ENCODE measurements at places on chromosomes 3 and 15.

GRCh38 chr3:156460206-156460611 is 94.7 kb downstream of the SSR3 start:
- DNase-seq: no peak

DNA sequence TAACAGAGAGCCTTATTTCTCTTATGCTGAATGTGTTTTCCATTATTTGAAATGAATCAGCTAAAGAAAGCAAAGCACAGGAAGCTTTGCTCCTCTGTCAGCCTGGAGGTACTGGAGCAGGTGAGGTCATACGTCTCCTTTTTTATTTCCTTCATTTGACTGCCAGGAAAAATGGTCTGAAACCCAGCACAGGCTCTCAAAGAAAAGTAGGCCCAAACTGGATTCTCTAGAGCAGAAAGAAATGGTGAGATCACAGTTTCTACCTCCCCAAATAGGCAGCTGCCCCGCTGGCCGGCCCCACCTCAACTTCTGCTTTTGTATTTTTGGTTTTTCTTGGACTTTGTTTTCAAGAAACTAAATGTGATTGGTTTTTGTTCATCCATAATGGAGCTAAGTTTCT is 95.1 kb downstream of the RPL39L start:
- DNase-seq: no peak

DNA sequence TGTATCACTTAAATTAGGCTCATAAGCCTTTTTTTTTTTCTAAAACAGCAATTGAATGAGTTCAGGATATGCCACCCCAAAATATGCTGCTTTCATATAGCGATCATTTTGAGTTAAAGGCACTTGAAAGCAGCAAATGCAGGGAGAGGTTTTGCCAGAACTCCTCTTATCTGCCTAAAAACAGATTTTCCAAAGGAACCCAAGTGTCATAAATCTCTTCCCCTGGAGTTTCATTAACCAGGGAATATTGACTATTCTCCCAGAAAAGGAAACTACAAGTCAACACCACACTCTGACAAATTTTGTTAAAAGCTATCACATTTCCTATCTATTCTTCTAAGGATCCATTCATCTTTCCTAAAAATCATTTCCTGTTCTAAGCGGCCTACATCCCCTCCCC is 11.3 kb downstream of the DNAAF4 start:
- no peak for DNase-seq

- no peak for DNase-seq
These were observed 33.1 kb downstream of the RASGRP1 start for GRCh38 chr15:38531509-38531908.

- DNase-seq: no peak
These were observed 34.2 kb downstream of the PRTG start for GRCh38 chr15:55708720-55709119.

- no peak for DNase-seq
These were observed 101.1 kb upstream of the CCNL1 start for GRCh38 chr3:157261000-157261399.

GRCh38 chr3:159045279-159045885 is 243.5 kb downstream of the MFSD1 start:
- no peak for DNase-seq

GRCh38 chr15:91368611-91369010 is 268.6 kb downstream of the SV2B start:
- DNase-seq: no peak

DNA sequence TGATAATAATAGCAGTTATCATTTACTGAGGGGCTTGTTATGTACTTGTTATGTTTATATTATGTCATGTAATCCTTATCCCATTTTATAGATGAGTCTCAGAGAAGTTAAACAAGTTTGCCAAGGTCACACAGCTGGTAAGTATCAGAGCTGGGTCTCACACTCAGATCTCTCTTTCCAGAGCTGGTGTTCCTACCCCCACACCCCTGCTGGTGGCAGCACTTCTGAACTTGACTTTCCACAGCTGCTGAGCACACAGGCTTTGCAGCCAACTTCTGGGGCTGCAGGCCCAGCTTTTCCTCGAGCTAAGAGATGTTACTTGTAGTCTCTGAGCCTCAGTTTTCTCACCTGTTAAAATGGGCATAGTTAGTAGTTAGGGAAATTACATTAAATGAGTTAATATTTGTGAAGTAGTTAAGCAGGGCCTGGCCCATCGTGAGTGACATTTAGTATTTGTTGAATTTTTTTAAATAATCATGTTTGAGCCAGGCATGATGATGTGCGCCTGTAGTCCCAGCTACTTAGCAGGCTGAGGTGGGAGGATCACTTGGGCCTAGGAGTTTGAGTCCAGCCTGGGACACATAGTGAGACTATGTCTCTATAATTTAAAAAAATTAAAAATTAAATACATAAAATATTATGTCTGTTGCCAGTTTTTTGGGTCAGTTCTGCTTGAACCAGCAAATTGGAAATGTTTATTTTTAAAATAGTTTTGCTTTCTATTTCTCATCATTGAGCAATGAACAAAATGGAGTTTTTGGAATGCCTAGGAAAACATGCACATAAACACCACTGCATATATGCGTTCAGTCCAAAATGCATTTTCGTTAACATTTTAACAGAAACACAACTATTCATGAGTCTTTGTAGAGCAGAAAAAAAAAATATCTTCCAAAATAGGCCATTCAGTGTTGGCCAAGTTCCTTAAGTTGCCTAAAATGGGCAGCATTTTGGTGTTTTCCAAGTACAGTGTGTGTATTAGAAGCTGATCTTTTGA is 87.3 kb downstream of the SMAD6 start:
- no peak for DNase-seq

DNA sequence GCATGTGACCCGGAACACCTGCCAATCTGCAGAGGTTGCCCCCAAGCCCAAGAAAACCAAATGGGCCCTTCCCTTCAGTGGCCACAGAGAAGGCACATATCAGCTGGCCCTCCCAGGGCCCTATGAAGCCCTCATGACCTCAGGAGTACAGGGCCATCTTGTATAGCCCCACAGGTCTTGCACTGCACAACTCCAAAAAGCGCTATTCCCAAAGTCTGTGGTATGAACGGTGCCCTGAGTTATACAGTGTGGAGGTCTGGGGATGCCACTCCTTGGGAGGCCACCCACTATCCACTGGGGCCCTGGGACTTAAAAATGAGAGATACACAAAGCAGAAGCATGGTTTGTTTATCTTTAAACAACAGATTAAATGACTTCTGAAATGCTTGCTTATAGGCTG is 61.5 kb downstream of the CAPN7 start:
- DNase-seq: no peak

Data from activated naive CD4-positive, alpha-beta T cell (primary cell).